Activated CD4-positive, alpha-beta T cell treated with anti-CD3 and anti-CD28 coated beads for 36 hours (primary cell): ENCODE measurements at places on chromosomes 5 and 9. TPM values are rescaled to one million over a fixed set of nuclear protein-coding genes. Genes with fewer than 3 reads are reported as not detected.

DNA sequence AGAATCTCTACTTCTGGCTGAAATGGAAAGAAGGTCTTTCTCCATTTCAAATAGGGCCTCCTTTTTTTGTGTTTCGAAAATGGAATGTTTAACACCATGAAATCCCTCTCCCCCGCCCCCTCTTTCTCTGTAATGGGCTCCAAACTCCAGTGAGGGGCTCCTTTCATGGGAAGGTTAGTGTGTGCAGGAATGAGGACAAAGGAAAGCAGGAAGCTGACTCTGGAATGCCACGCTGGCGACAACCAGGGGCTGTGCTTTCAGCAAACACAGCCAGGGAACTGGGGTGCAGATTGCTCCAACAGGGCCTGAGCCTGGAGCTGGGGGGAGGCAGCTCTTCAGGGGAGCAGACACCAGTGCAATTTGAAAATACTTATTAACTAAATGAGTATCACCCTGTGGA, 82.8 kb downstream of the CRB2 start:
- no peak for DNase-seq
- H3K4me1 ChIP-seq, result no peaks in the 10 kb centered on the region
- no peaks in the 10 kb centered on the region for H3K27me3 ChIP-seq
- H3K27ac ChIP-seq, result no peak overlapping the region
- H3K4me3 ChIP-seq, result no peak overlapping the region

DNA sequence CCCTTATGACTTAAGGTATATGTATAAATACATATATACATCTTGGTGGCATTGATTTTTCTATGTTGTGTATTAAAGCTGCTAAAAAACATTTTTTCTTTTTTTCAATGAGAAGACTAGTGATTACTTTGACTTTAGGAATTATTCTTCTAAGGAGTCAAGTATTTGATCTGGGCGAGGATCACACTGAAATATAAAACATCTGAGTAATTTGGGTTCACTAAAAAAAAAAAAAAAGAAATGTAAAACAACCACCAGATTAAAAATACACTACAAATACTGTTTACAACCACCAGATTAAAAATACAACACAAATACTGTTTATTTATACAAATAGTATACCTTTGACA, 9.0 kb downstream of the UBAP1 start:
- peak overlapping the region; percentile 9 for H3K27ac ChIP-seq
- H3K4me1 ChIP-seq, result peaks cover 44% of the 10 kb centered on the region
- H3K27me3 ChIP-seq, result no peaks in the 10 kb centered on the region
- peaks cover 8% of the 10 kb centered on the region for H3K36me3 ChIP-seq

DNA sequence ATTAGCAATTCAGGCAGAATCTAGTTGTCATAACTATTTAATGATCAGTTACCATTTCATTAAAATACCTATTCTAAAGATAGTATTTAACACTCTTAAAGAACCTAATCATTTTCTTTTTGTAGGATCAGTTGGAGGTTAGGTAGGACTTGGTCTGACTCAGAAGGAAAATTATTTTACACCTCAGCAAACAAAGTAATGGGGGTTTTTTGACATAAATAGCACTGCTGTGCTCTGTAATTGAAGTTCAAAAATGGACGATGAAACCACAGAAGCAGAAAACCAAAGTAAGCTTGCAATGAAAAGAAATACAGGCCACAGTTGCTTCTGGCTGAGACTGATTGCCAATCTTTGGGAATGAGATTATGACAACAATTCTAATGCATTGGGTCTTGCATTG, 187.0 kb upstream of the TRPM3 start:
- DNase-seq, result no peak
- H3K27ac ChIP-seq, result no peak overlapping the region
- peaks cover 8% of the 10 kb centered on the region for H3K27me3 ChIP-seq
- no peaks in the 10 kb centered on the region for H3K4me1 ChIP-seq

DNA sequence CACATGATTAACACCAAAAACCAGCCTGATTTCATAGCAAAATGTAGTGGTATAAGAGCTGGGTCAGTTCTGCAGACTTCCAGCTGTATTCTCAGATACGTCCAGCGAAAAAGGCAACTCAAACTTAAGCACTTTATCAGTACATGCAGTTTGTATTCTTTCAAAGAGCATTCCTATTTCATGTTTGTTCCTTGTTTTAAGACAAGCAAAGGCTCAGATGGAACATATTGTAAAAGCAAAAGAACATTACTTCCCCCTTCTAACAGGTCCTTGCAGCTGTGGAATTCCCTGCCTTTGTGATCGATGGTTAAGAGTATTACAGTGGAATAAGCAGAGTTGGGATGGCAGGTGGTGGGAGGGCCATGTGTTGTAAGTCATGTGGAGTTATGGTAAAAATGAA, 86.3 kb upstream of the GRHPR start:
- H3K4me3 ChIP-seq, result no peak overlapping the region
- DNase-seq, result no peak
- no peaks in the 10 kb centered on the region for H3K4me1 ChIP-seq
- no peaks in the 10 kb centered on the region for H3K27me3 ChIP-seq

GRCh38 chr9:121736934-121737462, 85.6 kb downstream of the DAB2IP start:
- no peak overlapping the region for H3K27ac ChIP-seq
- H3K4me1 ChIP-seq, result peaks cover 6% of the 10 kb centered on the region
- H3K27me3 ChIP-seq, result peaks cover 21% of the 10 kb centered on the region
- DNase-seq, result peak; percentile 32
- peak overlapping the region; percentile 1 for H3K4me3 ChIP-seq
- no peaks in the 10 kb centered on the region for H3K36me3 ChIP-seq

GRCh38 chr5:100273846-100274580, 261.2 kb upstream of the FAM174A start:
- no peak overlapping the region for H3K4me3 ChIP-seq
- DNase-seq, result no peak
- H3K27me3 ChIP-seq, result no peaks in the 10 kb centered on the region

- H3K36me3 ChIP-seq, result no peaks in the 10 kb centered on the region
- no peak overlapping the region for H3K4me3 ChIP-seq
- no peak overlapping the region for H3K27ac ChIP-seq
- peaks cover 4% of the 10 kb centered on the region for H3K4me1 ChIP-seq
- no peak for DNase-seq
- no peaks in the 10 kb centered on the region for H3K27me3 ChIP-seq
Measured at GRCh38 chr5:173623789-173624188, 7.3 kb upstream of the BOD1 start.

DNA sequence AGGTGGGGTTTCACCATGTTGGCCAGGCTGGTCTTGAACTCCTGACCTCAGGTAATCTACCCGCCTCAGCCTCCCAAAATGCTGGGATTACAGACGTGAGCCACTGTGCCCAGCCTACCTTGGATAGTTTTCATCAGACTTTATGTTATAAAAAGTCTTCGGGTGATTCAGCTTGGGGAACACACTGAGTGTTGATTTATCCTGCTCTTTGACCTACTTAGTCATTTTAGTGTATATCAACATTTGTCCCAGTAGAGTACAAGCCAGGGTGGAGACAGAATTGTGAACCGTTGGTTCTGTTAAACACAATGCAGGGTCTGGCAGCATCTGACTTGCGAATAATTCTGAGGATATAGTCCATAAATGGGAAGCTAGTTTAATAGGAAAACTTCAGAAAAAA, 39.7 kb downstream of the NFX1 start:
- DNase-seq, result no peak
- H3K27ac ChIP-seq, result no peak overlapping the region

- peaks cover 6% of the 10 kb centered on the region for H3K36me3 ChIP-seq
- H3K27ac ChIP-seq, result no peak overlapping the region
- no peak overlapping the region for H3K4me3 ChIP-seq
- no peak for DNase-seq
Measured at GRCh38 chr9:97440160-97440559, 28.3 kb downstream of the TDRD7 start.

GRCh38 chr5:1217596-1218206, 7.5 kb upstream of the SLC6A18 start:
- H3K4me3 ChIP-seq, result no peak overlapping the region
- peak; percentile 22 for DNase-seq
- H3K4me1 ChIP-seq, result no peaks in the 10 kb centered on the region
- H3K27me3 ChIP-seq, result no peaks in the 10 kb centered on the region
- no peaks in the 10 kb centered on the region for H3K36me3 ChIP-seq

DNA sequence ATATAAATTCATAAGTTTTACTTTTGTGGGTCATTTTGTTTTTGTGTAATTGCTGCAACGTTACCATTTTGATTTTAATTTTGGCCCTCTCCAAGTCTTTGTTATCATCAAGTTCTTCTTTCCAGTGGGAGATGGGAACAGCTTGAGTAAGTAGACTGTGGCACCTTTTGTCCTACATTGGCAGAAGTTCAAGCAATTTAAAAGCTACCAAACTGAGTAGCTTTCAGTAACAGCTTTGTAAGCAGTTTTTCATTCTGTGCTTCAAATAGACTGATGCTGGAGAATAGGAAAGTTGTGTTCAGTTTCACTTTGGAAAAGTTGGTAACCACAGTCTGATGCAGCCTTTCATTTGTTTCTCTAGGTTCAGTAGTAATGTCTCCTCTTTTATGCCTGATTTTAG, 47.8 kb upstream of the TMED7 start:
- no peaks in the 10 kb centered on the region for H3K36me3 ChIP-seq
- H3K4me3 ChIP-seq, result no peak overlapping the region
- no peak overlapping the region for H3K27ac ChIP-seq
- H3K27me3 ChIP-seq, result peaks cover 14% of the 10 kb centered on the region

- no peaks in the 10 kb centered on the region for H3K27me3 ChIP-seq
- no peak overlapping the region for H3K27ac ChIP-seq
- H3K4me3 ChIP-seq, result no peak overlapping the region
- no peaks in the 10 kb centered on the region for H3K4me1 ChIP-seq
Measured at GRCh38 chr9:17739736-17740135, 160.9 kb downstream of the SH3GL2 start.

The GPR151 gene
- not detected for total RNA-seq

The CDKN2A gene
- 1.6 TPM for total RNA-seq

The SPINK6 gene
- total RNA-seq, result not detected

The FCN1 gene
- not detected for total RNA-seq

The OCLN gene
- 0.57 TPM for total RNA-seq

The TEX48 gene
- 0.69 TPM for total RNA-seq

The TLX3 gene
- not detected for total RNA-seq

The PDLIM4 gene
- total RNA-seq, result 0.21 TPM

The FCHO2 gene
- total RNA-seq, result 1.3 TPM

The RNF183 gene
- 0.64 TPM for total RNA-seq

The GABRA1 gene
- not detected for total RNA-seq

The REEP2 gene
- 4.0 TPM for total RNA-seq

The GNA14 gene
- total RNA-seq, result 0.11 TPM

The ACOT12 gene
- not detected for total RNA-seq

The POC5 gene
- 20.3 TPM for total RNA-seq
